Stimulated activated CD8-positive, alpha-beta memory T cell treated with anti-CD3 and anti-CD28 coated beads, Interleukin-2, amount 100 ng/mL, for 1 hour (primary cell): ENCODE measurements at places on chromosomes 4 and X.

DNA sequence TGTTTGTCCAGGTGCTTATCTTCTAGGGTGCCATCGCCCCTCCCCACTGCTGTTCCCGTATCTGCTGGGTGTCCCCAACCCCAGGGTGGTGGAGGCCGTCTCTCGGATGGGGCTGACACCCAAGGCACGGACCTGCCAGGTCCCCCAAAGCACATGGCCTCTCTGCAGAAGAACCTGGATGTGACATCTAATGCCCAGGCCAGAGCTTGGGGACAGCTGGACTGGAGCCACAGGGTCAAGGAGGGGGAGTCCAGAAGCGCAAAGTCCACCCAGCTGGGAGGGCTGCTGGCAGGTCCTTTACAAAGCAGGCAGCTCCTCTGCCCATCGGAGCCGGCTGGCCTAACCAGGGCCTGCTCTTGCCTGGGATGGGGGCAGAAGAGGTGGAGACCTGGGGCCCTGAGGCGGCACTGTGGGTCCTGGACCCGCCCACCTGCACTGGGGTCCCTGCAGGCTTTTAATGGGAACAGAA, 751 bp upstream of the DOK7 start:
- no peak for DNase-seq

DNA sequence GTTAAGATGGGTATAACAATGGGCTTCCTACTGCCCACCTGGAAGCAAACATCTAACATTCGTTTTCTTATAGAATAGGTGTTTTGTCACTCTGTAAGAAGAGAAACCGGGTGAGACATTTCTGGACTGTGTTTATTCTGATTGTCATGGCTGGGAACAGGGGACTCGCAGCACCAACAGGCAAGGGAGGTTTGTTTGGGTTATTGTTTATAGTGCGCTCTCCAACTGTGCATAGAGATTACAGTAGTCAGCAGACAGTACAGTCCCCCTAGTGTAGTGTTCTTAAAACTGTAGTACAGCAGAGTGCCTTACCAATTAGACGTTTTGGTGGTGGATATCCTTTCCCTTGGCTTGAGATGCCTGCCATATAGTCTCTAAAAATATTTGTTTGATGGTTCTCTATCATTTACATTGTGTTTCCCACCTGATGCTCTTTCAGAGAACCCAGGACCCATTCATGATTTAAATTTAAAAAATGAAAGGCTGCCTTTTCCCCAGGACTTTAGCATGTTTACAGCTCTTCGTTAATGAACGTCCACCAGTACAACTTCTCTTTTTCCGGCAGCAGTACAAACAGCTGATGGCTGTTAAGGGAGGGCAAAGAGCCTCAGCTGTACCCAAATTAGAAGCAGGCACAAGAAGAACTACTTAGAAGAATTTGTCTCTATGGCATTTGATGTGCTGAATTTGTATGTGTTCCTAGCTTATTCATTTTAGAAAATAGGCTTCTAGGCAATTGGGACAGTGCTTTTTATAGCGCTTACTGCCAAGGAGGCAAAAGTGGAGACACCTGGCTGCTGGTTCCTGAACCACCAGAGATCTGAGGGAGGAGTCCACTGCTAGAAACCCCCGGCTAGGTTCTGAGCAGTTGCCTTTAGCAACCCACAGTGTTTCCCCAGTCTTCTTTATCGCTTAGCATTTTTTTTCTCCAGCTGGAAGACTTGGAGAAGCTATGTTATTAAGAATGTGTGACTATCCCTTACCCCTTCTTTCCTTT, 1.0 kb upstream of the RNF150 start:
- no peak for DNase-seq

GRCh38 chrX:46912603-46913491, 626 bp downstream of the JADE3 start:
- DNase-seq: no peak

GRCh38 chrX:13697455-13697854, 8.5 kb downstream of the RAB9A start:
- no peak for DNase-seq

DNA sequence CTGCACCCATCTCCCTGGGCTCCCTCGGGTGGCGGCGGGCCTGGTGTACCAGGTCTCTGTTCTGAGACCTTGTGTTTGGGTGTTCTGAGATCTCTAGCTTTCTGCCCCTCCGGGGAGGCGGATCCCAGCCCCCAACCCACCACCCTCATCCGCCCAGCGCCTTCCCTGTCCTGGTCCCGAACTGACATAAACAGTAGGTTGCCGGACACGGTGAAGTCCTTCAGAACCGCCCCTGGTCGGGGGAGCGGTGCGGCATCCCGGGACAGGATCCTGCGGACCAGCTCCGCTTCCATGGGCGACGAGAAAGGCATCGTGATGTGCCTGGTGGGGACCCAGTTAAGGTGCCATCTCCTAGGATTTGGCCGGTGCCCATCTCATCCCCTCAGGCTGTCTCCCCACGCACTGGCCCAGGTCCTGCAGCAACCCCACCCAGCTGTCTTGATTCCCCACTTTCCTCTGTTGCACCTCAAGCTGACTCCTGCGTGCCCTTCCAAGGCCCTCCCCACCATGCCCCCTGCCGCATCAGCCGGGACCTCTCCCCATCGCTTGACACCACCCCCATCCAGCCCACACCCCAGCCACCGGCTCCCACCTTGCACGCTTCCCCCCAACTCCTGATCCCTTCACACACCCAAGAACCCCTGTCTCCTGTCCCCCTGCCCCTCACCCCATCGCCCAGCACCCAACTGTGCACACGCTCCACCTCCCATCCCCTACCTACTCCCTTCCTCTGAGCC, 900 bp downstream of the CTAG2 start:
- no peak for DNase-seq

GRCh38 chr4:146051728-146052391, 113.2 kb upstream of the ZNF827 start:
- no peak for DNase-seq

- DNase-seq: no peak
Observed at GRCh38 chrX:107648332-107648731, 20.0 kb downstream of the PRPS1 start.
